Stimulated activated CD4-positive, alpha-beta T cell treated with anti-CD3 and anti-CD28 coated beads, Interleukin-4, amount 100 ng/mL, for 1 hour (primary cell): ENCODE measurements at places on chromosomes 3 and 15.

GRCh38 chr3:61315871-61316270 lies 64.6 kb upstream of the FHIT start:
- DNase-seq = no peak

GRCh38 chr3:125238759-125239158 lies 26.2 kb upstream of the SLC12A8 start:
- no peak for DNase-seq

- peak; percentile 48 for DNase-seq
Observed at GRCh38 chr15:77966540-77967234, 110.8 kb downstream of the TBC1D2B start.

- DNase-seq = no peak
Observed at GRCh38 chr3:77620009-77620408, 580.1 kb downstream of the ROBO2 start.

- DNase-seq = no peak
Observed at GRCh38 chr3:52781741-52782140, 4.3 kb downstream of the ITIH1 start.
